ENCODE measurements at places on chromosomes 4 and X.

GRCh38 chr4:123631786-123632692 lies 235.4 kb downstream of the SPRY1 start:
- DNase-seq: no peak

GRCh38 chr4:11079171-11079570 lies 349.5 kb downstream of the HS3ST1 start:
- DNase-seq: no peak

GRCh38 chr4:821181-821591 lies 4.7 kb downstream of the CPLX1 start:
- no peak for DNase-seq

DNA sequence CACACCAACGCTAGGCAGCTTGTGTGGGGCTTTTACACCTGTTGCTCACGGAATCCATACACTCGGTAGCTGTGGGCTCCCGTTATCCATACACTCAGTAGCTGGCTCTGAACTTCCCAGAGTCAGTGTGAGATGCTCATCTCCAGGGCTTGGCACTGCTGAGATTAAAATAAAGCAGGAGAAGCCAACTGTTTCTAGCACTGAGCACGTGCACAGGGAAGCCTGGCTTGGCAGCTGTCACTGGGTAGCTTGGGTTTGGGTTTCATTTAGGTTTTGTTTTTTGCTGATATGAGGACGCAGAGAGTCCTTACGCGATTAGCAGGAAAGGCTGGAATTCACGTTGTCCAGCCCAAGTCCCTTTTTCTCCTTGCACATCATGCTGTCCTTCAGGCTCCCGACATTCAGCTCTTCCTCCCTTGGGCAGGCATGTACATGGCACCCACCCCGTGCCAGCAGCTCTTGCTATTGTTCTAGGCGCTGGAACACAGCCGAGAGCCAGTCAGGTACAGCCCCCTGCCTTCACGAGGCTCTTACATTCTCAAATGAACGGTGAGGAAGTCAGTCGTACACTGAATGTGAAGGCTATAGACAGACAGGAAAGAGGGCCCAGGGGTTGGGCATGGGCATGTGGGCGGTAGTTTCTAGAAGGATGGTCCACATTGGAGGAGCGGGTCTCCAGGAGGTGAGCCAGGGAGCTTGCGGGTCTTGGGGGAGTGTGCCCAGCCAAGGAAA lies 25.9 kb downstream of the NSG1 start:
- no peak for DNase-seq

- no peak for DNase-seq
Observed at GRCh38 chrX:132059973-132060540, 37.0 kb downstream of the STK26 start.

- DNase-seq: no peak
Observed at GRCh38 chr4:103012551-103012950, 7.0 kb downstream of the SLC9B1 start.

DNA sequence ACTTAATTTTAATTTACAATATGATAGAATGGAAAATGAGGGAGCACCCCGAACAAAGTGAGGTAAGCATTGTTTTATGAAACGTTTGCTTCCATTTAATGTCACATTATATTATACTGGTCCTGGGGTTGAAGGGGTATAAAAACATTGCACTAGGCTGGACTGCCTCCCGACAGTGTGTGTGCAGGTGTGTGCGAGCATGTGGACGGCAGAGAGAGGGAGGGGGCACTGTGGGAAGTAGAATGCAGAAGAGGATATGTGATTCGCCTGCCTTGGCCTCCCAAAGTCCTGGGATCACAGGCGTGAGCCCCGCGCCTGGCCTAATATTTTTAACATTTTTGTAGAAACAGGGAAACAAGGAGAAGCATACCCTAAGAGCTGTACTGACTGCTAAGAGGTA lies 36.0 kb downstream of the IRF2 start:
- DNase-seq: no peak

GRCh38 chr4:24252121-24252520 lies 332.2 kb downstream of the DHX15 start:
- no peak for DNase-seq

DNA sequence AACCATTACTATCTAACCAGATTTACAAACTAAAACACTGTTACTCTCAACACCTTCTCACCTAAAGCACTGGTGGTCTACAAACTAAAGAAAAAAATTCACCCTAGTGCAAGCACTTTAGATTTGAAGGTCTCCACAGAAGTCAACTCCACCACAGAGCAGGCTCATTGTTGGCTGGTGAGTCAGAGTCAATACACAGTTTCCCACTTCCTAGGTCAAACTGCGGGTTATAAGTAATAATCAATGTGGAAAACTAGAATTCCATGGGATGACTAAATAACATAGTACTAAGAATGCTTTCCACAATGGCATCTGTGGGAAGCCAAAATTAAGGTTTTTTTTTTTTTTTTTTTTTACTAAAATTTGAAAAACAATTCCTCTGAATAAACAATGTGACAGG lies 191.8 kb downstream of the PDGFC start:
- no peak for DNase-seq

DNA sequence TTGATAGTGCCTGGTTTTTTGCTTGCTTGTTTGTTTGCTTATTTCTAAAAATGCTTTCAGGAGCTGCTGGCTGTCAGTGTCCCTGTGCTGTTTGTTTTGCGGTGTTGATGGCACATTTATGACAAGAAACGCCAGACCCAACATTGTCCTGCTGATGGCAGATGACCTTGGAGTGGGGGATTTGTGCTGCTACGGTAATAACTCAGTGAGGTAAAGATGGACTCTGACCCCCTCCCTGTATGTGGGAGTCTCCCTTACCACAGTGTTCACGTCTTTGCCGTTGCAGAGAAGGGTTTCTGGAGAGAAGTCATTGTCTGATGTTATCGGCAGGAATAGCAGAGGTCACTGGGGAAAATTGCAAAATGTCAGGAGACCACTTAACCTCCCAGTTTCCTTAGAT lies at the start of gene ARSH:
TSS of gene ARSH (plus strand) at position 52 of the 400 bp plus-strand sequence. CDS start at position 119, 67 bp downstream.
- DNase-seq: no peak

GRCh38 chr4:180617196-180617595 lies 1626.0 kb upstream of the TENM3 start:
- no peak for DNase-seq

DNA sequence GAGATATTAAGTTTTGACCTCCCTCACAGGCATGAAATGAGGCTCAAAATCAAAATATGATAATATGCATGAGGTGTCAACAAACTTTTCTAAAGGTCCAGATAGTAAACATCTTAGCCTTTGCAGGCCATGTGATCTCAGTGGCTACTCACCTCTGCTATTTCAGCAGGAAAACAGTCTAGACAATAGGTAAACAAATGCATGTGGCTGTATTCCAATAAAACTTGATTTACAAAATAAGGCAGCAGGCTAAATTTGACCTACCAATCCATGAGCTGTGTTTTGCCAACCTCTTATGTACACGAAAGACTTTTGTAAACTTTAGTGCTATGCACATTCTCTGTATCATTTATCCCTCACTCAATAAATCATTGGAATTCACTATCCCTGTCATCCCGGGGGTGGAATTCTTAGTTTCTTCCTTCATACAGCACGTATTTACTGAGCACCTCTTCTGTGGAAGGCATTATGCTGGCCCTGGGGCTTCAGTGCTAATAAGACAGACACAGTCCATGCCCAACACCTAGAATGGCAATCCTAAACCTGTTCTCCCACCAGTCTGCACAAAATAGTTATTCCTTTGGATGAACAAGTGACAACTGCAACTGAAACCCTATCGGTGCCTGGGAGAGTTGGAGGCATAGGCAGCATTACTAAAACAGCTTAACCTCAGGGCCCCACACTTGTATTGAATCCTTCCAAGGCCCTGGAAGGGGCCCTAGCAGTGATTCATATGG lies 19.9 kb downstream of the MAGEB17 start:
- no peak for DNase-seq

DNA sequence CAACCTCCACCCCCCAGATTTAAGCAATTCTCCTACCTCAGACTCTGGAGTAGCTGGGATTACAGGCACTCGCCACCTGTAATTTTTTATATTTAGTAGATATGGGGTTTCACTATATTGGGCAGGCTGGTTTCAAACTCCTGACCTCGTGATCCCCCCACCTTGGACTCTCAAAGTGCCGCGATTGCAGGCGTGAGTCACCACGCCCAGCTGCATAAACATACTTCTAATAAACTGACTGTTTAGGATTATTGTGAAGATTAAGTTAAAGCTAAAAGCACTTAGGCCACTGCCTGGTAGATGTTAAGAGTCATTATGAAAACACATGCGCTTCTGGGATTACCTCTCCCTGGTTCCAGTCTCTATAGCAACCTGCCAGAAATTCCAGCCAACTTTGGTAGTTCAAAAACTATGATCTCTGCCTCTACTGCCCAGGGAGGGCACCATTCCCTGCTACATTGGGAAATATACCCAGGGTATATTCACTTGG lies 30.2 kb upstream of the GRIA3 start:
- no peak for DNase-seq

DNA sequence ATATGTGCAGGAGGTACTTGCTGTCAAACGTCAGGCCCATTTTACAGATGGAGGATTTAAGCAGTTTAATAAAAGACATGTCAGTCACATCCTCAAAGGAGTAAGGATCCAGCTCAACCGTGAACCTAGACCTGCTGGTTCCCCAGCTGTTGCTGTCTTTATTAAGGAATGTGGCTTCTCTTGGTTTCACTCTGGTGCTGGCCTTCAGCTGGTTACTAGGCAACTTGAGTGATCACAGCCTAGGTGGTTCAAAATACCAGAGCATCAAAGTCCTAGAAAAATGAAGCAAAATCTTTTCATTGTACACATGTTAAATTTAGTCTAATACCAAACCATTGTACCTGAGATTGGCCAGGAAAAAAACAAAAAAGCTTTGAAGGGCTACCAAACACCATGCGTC lies 32.7 kb upstream of the GLRA2 start:
- DNase-seq: no peak

DNA sequence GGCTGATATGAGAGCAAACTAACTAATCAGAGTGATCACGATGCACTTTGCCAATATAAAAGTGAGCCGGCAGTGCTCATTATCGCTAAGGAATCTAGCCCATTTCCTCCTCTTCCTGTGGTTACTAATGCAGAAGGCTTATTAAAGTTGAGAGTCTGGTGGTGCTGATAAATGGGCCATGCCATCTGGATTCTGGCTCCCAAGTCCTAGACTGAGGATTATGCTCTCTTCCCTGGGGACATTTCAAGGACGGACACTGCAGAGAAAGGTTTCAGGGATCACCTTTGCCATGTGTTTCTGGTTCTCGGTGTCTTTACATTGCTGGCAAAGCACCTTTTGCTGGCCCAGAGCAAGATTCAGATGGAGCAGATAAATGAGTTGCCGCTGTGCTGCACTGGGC lies 85.3 kb downstream of the RTL5 start:
- DNase-seq: no peak

- DNase-seq: no peak
Observed at GRCh38 chr4:67292636-67293035, 252.7 kb downstream of the CENPC start.

DNA sequence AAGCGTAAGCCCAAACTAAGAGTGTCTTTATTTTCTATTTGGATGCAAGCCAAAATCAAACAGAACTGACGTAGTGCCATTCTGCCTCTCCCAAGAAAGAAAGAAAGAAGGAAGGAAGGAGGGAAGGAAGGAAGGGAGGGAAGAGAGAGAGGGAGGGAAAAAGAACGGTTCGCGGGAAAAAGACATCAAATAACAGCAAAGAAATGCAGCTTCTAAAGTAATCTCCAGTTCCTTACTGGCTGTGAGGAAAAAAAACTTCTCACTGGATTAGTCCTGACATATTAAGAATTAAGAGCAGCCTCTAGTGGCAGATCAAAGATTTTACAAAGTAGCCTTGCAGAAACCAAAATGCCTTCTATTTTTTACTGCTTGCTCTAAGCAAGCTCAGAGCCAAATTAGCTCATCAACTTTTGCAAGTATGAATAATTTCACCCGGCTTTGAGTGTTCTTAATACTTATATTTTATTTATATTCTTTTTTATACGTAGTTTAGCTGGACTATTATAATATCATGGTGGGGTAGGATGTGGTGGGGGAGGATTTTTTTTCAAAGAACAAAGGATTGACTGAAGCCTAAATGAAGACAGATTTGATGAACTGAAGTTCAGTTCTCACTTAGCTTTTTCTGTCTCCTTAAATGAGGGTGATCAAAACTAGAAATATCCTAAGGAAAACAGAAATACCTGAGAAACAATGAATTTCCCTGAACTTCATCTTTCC lies 36.6 kb downstream of the PITX2 start:
- DNase-seq: no peak

GRCh38 chrX:34655501-34656455 lies 1.3 kb downstream of the TMEM47 start:
- DNase-seq: no peak

Data from left renal pelvis (tissue), 4 donors.